NCI-H187 (cell line): ENCODE measurements at places on chromosomes 12 and 14.

GRCh38 chr14:59510966-59511365 lies 26.6 kb downstream of the JKAMP start:
- no peak for DNase-seq

DNA sequence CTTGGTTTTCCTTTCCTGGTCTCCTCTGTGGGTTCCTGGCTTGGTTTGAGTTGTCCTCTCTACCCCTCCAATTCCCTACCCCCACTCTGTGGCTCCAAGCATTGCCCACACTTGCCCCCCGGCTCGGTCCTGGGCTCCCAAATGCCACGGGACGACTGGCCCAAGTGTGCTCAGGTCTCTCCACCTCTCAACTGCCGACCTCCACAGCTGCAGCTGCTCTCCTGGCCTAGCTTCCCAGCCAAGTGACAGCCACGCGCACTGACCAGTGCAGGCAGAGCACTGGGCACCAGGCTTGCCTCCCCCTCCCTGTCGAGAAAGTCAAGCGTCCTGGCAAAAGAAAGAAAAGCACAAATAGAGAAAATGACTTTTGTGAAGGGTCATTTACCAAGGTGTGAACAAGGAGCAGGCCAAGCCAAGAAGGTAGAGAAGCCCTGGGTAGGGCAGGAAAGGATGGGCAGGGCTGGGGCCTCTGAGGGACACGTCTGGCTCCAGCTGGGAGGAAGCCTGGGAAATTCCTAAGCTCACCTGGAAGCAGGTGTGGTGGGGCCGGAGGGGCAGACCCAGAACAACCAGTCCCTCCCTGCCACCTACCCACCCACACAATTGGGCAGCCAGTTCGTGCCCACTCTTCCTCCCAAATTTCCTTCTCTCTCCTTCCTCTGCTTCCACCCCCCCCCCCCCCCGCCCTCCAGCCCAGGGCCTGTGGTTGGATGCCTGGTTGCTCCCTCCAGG lies 1.8 kb upstream of the CEP170B start:
- no peak for DNase-seq

- DNase-seq = no peak
Measured at GRCh38 chr14:20855652-20856291, 35.4 kb upstream of the RNASE3 start.

GRCh38 chr12:108821407-108822397 lies 35.7 kb downstream of the SSH1 start:
- no peak for DNase-seq

DNA sequence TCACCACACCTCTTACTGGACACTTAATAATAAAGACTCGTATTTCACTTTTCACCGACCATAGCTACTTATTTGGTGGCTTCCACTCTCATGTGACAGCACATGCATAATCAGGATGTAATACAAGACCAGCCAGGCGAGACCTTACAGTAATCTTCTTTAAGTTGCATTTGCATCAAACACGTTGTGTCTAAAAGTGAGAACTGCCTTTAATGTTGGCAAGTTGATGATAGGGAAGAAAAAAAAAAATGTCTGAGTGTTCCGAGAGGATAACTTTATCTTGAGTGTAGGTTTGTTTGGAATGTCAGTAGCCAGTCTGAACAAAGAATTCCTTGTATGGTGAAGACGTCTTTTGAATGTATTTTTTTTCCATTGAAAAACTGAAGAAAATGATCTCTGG lies 440.4 kb downstream of the ADAMTS20 start:
- DNase-seq = no peak
